ENCODE measurements at places on chromosomes 4 and X.

- no peak for DNase-seq
Observed at GRCh38 chr4:154049457-154050181, 260.7 kb upstream of the SFRP2 start.

DNA sequence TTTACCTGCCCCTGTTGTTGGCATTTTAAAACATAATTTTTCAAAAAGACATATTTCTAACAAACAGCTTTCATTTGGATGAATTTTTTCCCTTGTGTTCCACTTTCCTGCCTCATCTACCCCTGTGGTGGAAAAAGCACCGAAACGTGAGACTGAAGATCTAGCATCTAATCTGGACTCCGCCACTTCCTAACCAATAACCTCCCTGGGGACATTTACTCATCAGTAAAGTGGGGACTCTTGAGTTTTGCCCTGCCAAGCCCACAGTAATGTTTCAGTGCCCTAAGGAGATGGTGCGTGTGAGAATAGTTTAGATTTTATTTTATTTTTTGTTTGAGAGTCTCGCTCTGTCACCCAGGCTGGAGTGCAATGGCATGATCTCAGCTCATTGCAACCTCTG, 56.7 kb downstream of the ADGRG2 start:
- DNase-seq: no peak

- DNase-seq: no peak
Observed at GRCh38 chr4:121326597-121326996, 54.2 kb downstream of the QRFPR start.

- DNase-seq: no peak
Observed at GRCh38 chr4:2797545-2798305, 4.8 kb downstream of the SH3BP2 start.

GRCh38 chrX:118498351-118498750, 2.7 kb downstream of the DOCK11 start:
- no peak for DNase-seq

- no peak for DNase-seq
Observed at GRCh38 chr4:653080-653821, 20.8 kb downstream of the ATP5ME start.

GRCh38 chr4:54566608-54567007, 91.1 kb upstream of the KIT start:
- DNase-seq: no peak

DNA sequence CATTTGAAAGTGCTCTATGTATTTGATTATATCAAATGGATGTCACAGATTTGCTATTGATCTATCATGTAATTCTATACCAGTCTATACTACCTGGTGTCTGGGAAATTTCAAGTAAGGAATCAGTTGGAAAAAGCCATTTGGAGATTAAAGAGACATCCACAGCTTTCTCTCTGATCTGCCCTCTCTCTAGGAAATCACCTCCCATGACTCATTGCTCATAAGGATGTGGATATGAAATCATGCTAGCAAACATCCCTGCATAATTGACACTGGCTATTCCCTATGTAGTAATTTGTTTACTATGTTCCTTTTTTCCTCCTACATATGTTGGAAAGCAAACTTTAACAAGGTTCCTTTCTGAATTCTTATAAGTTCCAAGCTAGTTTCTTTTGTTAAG, 94.3 kb downstream of the TEX13A start:
- no peak for DNase-seq

DNA sequence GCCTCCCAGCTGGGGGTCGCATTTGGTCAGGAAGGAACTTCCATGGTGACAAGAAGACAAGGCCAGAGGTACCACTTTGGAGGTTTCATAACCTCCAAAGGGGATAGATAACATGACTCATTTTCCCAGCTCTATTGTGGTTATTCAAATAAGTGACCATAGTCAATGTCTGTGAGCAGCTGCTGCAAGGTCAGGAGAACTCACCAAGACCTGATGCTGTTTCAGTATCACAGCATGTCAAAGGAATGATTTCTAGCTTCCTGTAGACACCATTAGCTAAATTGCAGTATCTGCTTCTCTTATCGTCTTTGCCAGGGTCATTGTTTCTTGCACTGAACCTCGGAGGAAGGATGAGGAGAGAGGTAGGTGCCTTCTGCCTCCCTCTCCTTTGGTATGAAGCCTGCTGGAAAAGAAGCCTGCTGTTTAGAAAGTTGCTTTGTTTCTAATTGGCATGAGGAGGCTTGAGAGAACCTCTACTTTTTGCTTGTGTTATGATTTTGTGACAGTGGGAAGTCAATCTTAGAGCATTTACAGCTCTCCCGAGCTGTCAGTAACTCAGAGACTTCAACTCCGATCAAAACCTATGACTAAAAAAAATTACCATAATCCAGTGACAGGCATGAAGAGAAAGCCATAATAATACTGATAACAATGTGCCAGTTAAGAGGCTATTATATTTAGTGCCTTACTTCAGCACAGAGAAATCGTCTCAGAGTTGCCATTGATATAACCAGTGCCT, 38.0 kb upstream of the GATB start:
- DNase-seq: no peak

DNA sequence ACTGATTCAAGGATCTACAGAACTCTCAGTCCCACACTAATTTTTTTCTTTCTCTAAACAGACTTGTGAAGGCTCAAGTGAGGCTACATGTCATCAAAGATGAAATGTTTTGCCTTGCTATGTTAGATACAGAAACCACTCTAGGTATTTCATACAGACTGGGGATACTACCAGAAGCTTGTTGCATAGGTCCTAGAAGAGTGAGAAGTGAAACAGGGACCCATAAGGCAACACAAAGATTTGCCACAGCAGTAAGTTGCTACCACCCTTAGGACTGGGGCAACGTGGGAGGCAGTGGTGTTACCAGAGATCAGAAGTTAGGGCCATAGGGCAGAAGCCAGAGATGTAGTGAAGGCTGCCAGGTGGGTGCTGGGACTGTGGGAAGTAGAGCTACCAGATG, 50.7 kb upstream of the MID1IP1 start:
- DNase-seq: no peak

DNA sequence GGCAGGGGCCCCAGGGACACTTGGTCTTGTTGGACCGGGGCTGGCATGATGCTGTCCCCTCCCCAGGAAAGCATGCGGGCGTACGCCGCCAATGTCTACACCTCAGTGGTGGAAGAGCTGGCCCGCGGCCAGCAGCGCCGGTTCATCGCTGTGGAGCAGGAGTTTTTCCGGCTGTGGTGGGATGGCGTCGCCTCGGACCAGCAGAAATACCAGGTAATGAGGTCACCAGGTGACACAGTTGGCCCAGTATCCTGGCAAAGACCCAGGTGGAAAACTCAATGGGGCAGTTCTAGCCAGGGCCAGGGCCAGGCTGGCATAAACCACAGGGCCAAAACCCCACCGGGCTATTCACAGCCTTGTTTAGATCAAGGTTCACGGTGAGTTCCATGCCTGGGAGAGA, 1.5 kb downstream of the MAN2B2 start:
- no peak for DNase-seq

DNA sequence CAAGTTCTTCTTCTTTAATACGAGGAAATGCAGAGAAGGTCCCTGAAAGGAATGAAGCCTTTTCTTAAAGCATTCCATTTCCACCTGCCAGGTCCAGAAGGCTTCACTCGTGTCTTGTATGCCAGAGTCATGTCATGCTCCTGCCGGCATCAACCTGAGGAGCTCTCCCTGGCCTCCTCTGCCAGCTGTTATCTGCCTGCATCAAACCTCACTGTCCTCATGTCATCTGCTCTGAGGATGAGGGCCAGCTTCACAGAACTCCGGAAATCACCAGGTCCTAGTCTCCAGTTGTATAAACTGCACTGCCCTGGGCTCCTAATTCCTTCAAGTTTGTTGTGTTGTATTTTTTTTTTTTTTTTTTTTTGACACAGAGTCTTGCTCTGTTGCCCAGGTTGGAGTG, 20.0 kb upstream of the S100G start:
- DNase-seq: no peak

DNA sequence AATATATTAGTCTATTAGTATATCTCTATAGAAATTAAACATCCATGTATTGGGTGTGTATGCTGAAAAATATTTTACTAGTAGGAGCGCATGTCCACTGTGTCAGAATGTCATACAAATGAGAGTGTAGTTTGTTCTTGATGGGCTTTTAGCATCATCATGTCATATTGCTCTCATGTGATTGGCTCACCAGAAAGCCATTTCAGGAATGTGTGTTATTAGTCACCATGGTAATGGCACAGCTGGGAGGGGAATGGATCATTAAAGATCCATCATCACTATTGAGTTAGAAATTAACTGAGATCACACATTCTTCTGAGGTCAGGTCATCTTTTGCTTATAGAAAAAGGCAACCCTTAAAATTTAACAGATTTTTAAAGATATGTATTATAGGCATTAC, 77.3 kb downstream of the PHEX start:
- DNase-seq: no peak

Data from muscle of back (tissue), 13 donors.